ENCODE measurements at places on chromosomes 1 and 21.
A peak's percentile ranks its signal among the peaks of the same experiment; 100 is the strongest.

DNA sequence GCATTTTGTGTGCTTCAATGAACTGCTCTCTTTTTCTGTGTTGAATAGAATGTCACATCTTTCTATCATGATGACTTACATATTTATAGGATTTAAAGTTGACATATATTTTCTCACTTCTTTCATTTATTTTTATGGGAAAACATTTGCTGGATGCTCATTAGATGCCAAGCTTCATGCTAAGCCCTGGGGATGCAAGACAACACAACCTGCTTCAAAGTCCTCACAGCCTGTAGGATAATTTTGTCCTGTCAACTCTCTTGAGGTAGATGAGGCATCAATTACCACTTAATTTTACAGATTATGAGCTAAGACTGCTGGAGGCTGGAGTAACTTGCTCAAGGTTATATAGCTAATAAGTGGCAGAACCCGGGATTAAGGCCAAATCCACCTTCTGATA lies 264.3 kb downstream of the GRIK1 start:
- H3K4me3 ChIP-seq, result no peak overlapping the region
- DNase-seq, result no peak
- peaks cover 34% of the 10 kb centered on the region for H3K4me1 ChIP-seq
- H3K27me3 ChIP-seq, result no peaks in the 10 kb centered on the region
- no peak overlapping the region for H3K27ac ChIP-seq

- no peaks in the 10 kb centered on the region for H3K36me3 ChIP-seq
- H3K27me3 ChIP-seq, result no peaks in the 10 kb centered on the region
- peaks cover 29% of the 10 kb centered on the region for H3K4me1 ChIP-seq
- DNase-seq, result no peak
- no peak overlapping the region for H3K4me3 ChIP-seq
- H3K27ac ChIP-seq, result no peak overlapping the region
Observed at GRCh38 chr1:61439234-61439633, 285.7 kb downstream of the TM2D1 start.

GRCh38 chr1:1421907-1422464 lies 910 bp upstream of the ANKRD65 start:
- no peak overlapping the region for H3K27ac ChIP-seq
- H3K27me3 ChIP-seq, result no peaks in the 10 kb centered on the region
- H3K36me3 ChIP-seq, result no peaks in the 10 kb centered on the region
- DNase-seq, result no peak

- no peaks in the 10 kb centered on the region for H3K4me1 ChIP-seq
- H3K27ac ChIP-seq, result no peak overlapping the region
- DNase-seq, result no peak
Observed at GRCh38 chr1:241202401-241202800, 154.6 kb downstream of the RGS7 start.

DNA sequence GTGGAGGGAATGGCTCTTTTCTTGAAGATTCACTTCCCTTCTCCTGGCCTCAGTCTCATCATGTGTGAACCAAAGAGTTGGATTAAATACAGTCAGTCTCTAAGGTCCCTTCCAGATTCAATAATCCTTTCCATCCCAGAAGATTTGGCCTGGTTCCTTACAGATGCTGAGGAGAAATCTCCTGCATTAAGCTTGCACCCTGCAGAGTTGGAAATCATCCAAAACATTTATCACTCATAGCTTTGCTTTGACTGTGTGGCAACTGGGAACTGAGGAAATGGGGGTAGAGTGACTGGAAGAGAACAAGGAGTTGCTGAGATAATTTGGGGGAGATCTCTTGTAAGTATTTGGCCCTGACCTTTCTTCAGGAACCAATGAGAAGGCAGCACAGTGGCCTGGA lies 220.5 kb upstream of the SGIP1 start:
- no peak for DNase-seq
- no peaks in the 10 kb centered on the region for H3K4me1 ChIP-seq
- no peaks in the 10 kb centered on the region for H3K27me3 ChIP-seq
- no peak overlapping the region for H3K4me3 ChIP-seq
- H3K36me3 ChIP-seq, result no peaks in the 10 kb centered on the region
- no peak overlapping the region for H3K27ac ChIP-seq

DNA sequence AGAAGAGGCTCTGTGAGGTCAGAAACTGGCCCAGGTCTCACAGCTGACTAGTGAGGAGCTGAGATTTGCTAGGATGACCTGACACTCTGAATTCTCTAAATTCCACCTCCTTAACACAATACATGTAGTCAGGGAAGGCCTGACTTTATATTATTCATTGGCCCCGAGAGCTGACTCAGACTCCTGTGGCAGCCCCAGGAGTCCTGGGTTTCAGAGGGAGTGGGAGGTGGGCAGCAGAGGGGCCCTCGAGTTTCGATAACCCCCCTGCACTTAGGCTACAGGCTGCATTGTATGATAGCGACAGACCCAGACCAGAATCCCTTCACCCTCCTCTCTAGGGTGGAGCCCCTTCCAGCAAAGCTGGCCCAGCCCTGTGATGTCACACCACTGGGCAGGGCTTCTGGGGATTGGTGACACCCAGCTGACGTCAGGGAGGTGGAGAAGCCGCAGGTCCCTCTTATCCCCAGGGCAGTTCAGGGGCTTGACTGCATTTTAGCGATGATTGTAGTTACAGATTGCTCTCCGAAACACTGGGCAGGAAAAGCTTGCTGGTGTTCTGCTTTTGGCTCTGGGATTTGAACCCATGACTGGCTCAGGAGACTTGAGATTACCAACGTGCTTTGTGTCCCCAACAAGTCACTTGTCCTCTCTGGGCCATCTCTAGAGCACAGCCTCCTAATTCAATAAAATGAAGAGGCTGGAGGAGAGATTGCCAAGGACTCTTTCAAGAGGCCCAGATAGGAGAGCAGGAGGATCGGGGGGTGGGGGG lies 17.0 kb upstream of the GPR37L1 start:
- H3K36me3 ChIP-seq, result no peaks in the 10 kb centered on the region
- peak; percentile 53 for DNase-seq
- no peaks in the 10 kb centered on the region for H3K27me3 ChIP-seq
- no peak overlapping the region for H3K4me3 ChIP-seq

- no peak within 1 kb of the TSS for H3K27ac ChIP-seq
- no peaks in the 10 kb centered on the region for H3K27me3 ChIP-seq
- no peak within 1 kb of the TSS for H3K4me3 ChIP-seq
- no peak for DNase-seq
- H3K36me3 ChIP-seq, result no peaks in the 10 kb centered on the region
- H3K4me1 ChIP-seq, result no peaks in the 10 kb centered on the region
Observed at GRCh38 chr1:8317647-8318381, at the start of gene SLC45A1. TSS of gene SLC45A1 (plus strand) at chr1:8318114. CDS start at chr1:8324330, 6,216 bp downstream.

GRCh38 chr1:66460776-66461175 lies 73.2 kb upstream of the SGIP1 start:
- H3K36me3 ChIP-seq, result no peaks in the 10 kb centered on the region
- H3K4me3 ChIP-seq, result no peak overlapping the region
- no peak for DNase-seq
- no peak overlapping the region for H3K27ac ChIP-seq

DNA sequence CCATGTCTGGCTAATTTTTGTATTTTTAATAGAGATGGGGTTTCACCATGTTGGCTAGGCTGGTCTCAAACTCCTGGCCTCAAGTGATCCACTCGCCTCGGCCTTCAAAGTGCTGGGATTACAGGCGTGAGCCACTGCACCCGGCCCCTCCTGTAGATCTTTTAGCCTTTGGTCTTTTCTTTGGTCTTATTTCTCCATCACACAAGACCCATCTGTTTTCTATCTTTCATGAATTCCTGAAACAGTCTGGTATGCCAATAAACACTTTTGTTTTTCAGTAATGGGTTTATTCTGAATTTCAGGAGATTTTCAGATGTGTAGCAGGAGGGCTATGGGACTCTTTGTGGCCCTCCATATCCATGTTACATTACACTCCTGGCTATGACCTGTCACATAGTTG lies 23.2 kb downstream of the ERRFI1 start:
- no peak overlapping the region for H3K27ac ChIP-seq
- DNase-seq, result no peak
- H3K36me3 ChIP-seq, result no peaks in the 10 kb centered on the region
- H3K4me1 ChIP-seq, result no peaks in the 10 kb centered on the region
- no peaks in the 10 kb centered on the region for H3K27me3 ChIP-seq

DNA sequence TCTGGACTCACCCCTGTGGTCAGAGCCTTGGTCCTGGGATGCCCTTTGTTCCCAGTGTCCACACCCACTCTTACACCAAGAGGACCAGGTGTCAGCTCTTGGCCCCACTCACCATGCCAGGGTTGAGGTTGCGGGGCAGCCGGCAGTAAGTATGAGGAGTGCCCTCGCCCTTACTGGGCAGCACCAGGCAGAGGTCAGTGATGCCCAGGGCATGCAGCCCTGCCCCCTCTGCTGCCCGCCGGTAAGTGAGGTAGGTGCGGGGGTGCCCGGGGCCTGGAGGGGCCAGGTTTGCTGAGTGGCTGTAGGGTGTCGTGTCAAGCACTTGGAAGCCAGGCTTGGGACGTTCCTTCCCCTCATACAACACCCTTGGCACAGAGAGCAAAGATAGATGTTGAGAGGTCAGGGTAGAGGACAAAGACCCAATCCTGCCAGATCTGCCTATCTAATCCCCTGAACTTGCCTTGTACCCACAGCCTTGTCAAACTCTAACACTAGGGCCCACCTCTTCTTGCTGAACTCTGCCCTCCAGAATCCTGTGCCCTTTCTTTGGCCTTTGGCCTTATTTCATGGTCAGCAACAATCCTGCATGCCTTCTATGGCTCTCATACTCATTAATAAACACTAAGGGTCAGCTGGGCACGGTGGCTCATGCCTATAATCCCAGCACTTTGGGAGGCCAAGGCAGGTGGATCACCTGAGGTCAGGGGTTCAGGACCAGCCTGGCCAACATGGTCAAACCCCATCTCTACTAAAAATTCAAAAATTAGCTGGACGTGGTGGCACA lies 3.6 kb downstream of the DENND4B start:
- peaks cover 30% of the 10 kb centered on the region for H3K4me1 ChIP-seq

DNA sequence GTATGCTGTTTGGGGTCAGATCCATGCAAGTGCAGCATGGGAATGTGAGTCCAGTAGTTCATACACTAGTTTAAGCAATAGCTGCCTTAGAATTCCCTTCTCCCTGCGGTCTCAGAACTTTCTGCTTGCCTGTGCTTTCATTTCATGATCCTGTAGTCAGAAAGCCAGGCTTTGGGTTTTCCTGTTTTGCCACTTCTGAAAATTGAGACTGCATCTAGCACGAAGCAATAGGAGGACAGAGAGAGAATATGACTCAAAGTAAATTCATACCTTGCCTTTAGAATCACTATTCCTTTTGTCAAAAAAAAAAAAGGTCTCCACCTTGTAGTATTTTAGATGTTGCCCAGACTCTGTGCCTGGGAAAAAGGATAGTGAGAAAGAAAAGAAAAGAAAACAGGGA lies 161.2 kb upstream of the SNX7 start:
- no peaks in the 10 kb centered on the region for H3K27me3 ChIP-seq
- no peak overlapping the region for H3K27ac ChIP-seq
- no peaks in the 10 kb centered on the region for H3K36me3 ChIP-seq
- no peak for DNase-seq

DNA sequence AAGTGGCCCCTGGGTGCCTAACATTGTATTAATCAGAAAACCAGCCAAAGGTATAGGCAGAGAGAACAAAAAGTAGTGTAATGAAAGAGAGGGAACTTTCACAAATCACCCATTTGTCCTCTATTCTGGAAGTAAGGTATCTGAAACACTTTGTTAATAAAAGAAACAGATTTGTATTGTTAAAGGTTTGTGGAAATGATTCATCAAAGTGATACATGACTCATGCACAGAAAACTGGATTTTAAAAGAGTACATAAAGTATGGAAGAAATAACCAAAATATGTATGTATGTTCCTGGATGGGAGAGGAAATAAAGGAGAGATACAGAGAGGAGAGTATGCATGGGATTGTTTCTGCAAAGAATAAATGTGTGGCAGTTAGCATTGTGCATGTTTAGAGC lies 126.8 kb downstream of the RGS21 start:
- no peaks in the 10 kb centered on the region for H3K27me3 ChIP-seq
- H3K4me3 ChIP-seq, result no peak overlapping the region
- H3K36me3 ChIP-seq, result no peaks in the 10 kb centered on the region
- peaks cover 6% of the 10 kb centered on the region for H3K4me1 ChIP-seq
- H3K27ac ChIP-seq, result no peak overlapping the region

- no peak overlapping the region for H3K27ac ChIP-seq
- H3K27me3 ChIP-seq, result no peaks in the 10 kb centered on the region
- H3K4me1 ChIP-seq, result peaks cover 10% of the 10 kb centered on the region
- no peaks in the 10 kb centered on the region for H3K36me3 ChIP-seq
Observed at GRCh38 chr21:41357546-41357945, 4.3 kb upstream of the MX2 start.

DNA sequence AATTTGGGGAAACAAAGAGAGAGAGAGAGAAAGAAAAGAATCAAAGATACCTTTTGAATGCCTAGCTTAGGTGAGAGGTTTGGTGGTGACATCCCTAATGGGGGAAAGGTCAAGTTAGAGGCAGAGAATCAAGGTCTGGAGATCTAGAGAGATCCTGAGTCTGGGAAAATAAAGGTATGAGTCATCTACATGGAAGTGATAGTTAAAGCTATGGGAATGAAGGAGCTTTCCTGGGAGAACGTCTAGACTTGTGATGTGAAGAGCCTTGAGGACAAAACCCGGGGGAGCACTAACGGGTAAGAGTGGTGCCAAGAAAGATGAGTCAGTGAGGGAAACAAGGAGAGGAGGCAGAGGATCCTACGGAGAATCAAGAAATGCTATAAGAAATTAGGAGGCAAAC lies 110.8 kb upstream of the RUNX1 start:
- H3K4me1 ChIP-seq, result peaks cover 8% of the 10 kb centered on the region
- no peak overlapping the region for H3K27ac ChIP-seq
- no peaks in the 10 kb centered on the region for H3K36me3 ChIP-seq
- H3K27me3 ChIP-seq, result 0 out of 2 replicates have a peak, but pooled peaks cover 2% of the 10 kb centered on the region

- no peaks in the 10 kb centered on the region for H3K36me3 ChIP-seq
- H3K4me3 ChIP-seq, result no peak overlapping the region
- H3K27me3 ChIP-seq, result no peaks in the 10 kb centered on the region
- no peaks in the 10 kb centered on the region for H3K4me1 ChIP-seq
- no peak overlapping the region for H3K27ac ChIP-seq
Observed at GRCh38 chr21:29689753-29690152, 250.0 kb downstream of the GRIK1 start.

- H3K4me3 ChIP-seq, result no peak overlapping the region
- H3K27me3 ChIP-seq, result no peaks in the 10 kb centered on the region
- no peak overlapping the region for H3K27ac ChIP-seq
- H3K4me1 ChIP-seq, result no peaks in the 10 kb centered on the region
- H3K36me3 ChIP-seq, result no peaks in the 10 kb centered on the region
Observed at GRCh38 chr1:159896546-159896930, 3.4 kb downstream of the CFAP45 start.

GRCh38 chr1:14946011-14946359 lies 207.6 kb upstream of the TMEM51 start:
- no peaks in the 10 kb centered on the region for H3K4me1 ChIP-seq
- 0 out of 2 replicates have a peak, but pooled peaks cover 2% of the 10 kb centered on the region for H3K27me3 ChIP-seq
- no peak for DNase-seq
- no peak overlapping the region for H3K4me3 ChIP-seq
- H3K27ac ChIP-seq, result no peak overlapping the region

DNA sequence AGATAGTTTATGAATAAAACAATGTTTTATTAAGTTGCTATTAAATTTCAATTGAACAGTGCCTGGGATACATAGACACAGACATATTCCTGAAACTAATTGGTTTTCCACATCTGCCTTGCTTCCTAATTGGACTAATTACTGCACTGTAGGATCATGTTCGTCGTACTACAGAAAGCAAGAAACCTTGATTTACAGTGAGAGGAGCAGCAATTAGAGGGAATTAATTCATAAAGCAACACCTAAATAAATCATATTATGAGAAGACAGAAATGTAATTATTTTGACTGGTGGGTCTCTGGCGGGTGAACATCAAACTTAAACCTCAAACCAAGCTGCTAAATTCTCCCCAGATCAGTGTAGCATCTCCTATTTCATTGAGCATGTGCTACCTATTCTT lies 124.6 kb upstream of the CAMK1G start:
- H3K27me3 ChIP-seq, result no peaks in the 10 kb centered on the region
- H3K27ac ChIP-seq, result no peak overlapping the region
- H3K36me3 ChIP-seq, result no peaks in the 10 kb centered on the region
- DNase-seq, result no peak
